ENCODE measurements at places on chromosomes 3 and 15.

DNA sequence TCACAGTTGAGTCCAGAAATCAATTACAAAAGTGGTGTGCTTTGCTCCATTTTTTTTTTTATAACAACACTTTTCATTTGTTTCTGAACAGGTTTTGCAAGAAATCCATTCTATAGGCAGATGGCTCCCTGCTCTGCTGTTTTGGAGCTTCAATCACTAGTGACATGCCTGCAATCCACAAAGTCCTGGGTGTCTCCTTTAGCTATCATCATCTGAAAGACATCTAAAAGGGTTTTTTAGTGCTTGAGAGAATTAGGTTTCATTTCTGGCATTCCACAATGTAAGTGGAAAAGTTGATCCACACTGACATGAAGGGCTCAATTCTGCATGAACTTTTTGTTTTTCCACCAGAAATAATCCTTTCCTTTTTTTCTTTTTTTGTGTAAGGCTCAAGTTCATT lies 24.0 kb upstream of the MEIS2 start:
- DNase-seq, result no peak

DNA sequence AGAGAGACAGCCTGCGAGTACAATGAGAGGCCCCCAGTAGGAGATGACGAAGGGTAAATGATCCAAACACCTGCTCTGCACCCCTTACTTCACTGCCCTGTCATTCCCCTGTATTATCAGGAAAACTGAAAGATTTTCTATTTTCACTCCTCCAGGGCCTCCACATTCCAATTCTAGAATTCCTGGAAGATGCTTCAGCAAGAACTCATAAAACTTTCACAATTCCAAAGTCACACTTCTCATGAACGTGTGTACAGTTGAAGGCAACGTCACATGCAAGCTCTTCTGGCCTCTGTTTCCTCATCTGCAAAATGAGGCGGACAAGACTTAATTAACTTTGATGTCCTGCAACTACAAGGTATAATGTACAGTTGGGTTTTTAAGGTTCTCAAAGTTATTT lies 62.8 kb upstream of the SPATA12 start:
- DNase-seq, result no peak

- DNase-seq, result no peak
These were observed 17.1 kb upstream of the ABI3BP start for GRCh38 chr3:101010296-101010695.

DNA sequence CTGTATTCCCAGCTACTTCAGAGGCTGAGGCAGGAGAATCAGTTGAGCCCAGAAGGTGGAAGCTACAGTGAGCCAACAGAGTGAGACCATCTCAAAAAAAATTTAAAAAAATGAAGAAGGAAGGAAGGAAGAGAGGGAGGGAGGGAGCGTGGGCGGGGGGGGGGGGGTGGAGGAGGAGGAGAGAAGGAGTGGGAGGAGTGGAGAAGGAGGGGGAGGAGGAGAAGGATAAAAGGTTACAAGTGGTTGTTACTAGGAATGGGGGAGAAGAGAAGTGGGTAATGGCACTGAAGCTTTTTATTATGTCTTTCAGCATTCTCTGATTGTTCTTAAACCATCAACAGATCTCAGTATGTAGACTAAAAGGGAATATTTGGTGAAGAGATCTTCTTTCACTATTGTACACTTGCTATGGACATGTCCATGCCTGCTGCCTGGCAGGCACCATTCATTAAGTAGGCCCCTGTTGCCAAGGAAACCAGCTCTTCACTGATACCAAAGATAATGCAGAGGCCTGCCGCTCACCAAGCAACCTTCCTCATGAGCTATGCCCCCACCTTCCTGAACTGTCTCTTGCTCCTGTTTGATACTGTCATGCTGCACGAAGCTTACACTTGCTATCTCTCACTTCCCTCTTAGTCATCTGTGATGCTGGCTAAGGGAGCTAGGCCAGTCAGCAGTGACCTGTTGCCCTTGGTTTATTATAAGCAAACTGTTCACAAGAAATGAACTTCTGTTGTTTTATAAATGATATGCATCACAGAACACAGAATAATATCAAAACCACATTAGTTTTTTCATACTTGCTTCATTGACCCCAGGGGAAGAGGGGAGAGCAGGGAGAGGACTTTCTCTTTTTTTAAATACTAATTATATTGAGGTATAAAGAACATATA lies 23.1 kb downstream of the EPM2AIP1 start:
- DNase-seq, result peak; percentile 87

DNA sequence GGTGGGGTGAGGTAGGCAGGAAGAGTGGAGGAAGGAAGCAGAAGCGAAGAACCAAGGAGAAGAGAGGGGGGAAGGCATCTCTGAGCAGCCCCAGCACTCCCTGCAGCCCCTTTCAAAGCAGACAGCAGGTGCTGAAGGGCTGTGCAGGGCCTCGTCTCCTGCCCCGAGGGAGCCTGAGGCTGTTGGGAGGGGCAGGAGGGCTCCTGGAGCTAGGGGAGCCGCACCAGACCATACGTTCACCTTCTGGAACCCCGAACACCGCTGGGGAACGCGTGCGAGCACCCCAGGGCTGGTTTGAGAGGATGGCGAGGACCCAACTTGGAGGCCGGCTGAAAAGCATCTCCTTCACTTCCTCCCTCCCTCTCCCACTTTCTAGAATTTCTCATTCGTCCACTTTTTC lies 259.8 kb downstream of the FAM43A start:
- no peak for DNase-seq

GRCh38 chr3:86629511-86629910 lies 361.4 kb downstream of the VGLL3 start:
- DNase-seq, result no peak
